ENCODE measurements at places on chromosomes 6 and 20.

DNA sequence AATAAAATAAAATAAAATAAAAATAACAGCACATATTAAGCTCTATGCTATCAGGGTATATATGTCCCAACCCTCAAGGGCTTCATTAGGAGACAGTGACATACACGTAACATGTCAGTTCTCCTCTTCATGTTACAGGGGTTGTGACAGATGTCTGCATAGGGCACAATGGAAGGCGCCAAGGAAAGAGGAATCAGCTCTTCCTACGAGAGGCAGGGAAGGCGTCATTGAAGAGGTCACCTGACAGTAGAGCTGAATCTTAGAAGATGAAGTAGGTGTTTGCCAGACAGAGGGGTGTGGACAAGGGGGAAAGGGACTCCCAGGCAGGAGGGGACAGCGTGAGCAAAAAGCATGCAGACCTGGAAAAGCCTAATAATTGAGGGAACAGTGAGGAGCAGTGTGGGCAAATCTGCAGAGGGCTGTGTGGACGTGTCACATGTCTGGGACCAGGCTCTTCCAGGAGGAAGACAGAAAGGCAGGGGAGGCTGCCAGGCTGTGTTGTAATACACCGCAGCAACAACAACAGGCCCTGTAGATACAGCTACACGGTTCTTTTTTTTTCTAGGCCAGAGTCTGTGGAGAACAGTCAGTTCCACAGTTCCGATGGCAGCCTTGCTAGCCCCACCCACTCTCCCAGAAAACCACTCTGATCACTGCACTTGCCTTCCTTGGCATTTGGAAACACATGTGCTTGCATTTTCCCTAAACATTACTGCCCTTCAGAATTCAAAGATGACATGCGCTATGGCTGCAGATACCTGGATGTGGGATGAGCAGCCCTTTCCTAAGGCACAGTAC, 2.5 kb upstream of the FKBP5 start:
- no peak for DNase-seq

GRCh38 chr6:132458887-132459604, 53.9 kb downstream of the STX7 start:
- DNase-seq = no peak

- no peak for DNase-seq
Observed at GRCh38 chr6:168336967-168337366, 17.4 kb upstream of the DACT2 start.

GRCh38 chr6:16619777-16620176, 141.5 kb downstream of the ATXN1 start:
- DNase-seq = no peak

DNA sequence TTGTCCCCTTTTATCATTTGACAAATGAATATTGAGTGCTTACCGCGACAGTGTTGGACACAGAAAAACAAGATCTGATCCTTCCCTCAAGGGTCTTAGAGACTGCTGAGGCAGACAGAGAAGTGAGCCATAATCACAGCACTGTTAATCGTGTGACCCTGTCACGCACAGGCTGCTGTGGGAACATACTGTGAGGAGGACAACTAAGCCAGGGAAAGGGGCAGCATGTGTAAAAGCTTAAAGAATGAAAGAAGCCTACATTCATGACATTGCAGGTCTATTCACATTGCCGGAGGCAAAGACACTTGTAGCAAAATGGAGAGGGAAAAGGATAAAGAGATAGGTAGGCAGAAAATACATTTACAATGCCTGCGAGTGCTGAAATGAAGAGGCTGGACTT, 32.7 kb downstream of the TRDN start:
- no peak for DNase-seq

- no peak for DNase-seq
Observed at GRCh38 chr6:40930555-40930954, 108.5 kb downstream of the UNC5CL start.

Measured in stimulated activated CD4-positive, alpha-beta T cell treated with anti-CD3 and anti-CD28 coated beads, Interleukin-15, amount 100 ng/mL, for 1 hour (primary cell).